Putamen (tissue), 1 donor: ENCODE measurements at places on chromosomes 12 and 14.

GRCh38 chr12:109153821-109154441, 37.5 kb downstream of the ACACB start:
- DNase-seq, result no peak

- no peak for DNase-seq
Observed at GRCh38 chr14:106530423-106531107, 1004.2 kb downstream of the TMEM121 start.

DNA sequence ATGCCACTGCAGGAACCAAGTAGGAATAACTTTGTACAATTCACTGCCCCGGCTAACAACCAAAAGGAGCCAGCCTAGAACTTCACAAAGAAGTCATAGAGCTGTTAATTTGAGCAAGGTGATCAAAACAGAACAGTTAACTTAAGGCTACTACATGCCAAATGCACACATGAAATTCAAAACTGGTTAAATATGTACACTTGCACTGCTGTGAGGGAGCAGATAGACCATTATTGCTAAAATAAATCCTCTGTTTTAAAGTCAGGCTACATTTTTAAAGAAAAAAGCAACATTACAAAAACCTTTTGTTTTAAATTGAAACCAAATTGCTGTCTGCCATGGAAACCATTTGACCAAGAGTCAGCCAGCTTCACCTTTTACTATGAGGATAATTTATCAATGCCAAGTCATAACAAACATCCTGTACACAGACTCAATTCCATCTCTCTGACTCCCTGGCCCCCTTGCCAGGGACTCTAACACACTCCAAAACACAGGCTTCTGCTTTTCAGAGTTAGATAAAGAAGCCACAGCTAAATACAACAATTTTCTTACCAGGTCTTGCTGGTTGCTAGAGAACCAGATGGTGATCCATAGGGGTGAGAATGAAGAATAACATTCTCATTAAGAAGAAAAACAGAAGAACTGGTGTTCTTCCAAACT, 84.0 kb downstream of the LRP6 start:
- DNase-seq, result no peak

DNA sequence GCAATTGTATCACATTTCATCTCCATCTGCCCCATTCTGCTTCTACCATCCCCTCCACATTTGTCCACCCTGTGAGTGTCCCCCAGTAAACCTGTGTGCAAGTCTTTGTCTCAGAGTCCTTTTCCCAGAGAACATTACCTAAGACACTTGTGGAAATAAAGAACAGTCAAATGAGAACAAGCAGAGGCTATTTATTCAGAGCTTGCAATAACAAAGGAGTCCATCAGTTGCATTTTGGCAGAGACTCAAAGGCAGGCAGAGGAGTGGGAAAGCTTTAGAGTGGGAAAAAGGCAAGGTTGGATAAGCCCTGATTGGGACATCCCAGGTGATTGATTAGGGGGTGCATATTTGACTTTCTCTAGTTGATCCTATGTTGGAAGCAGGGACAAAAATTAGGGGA, 18.2 kb upstream of the PPFIBP1 start:
- DNase-seq, result no peak

DNA sequence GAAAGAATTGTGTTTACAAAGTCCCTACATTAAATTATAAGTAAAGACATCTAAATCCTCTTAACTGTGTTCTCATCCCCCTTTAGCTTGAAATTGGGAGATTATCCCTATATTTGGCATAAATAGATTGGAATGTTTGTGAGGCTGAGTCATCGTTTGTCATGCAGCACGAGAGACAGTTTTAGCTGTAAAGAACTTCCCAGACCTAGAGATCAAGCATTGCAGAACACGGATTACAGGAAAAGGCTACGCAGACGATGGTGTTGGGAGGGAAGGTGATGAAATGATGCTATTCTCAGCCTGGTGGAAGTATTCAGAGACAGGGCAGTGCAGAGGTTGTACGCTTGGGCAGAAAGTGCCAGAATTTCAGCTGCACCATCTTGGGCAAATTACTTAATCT, 93.8 kb downstream of the PTPRB start:
- no peak for DNase-seq
